ENCODE measurements at places on chromosomes 13 and 19. TPM values are rescaled to one million over a fixed set of nuclear protein-coding genes. Genes with fewer than 3 reads are reported as not detected.

Gene LILRA6
- not detected for total RNA-seq

DNA sequence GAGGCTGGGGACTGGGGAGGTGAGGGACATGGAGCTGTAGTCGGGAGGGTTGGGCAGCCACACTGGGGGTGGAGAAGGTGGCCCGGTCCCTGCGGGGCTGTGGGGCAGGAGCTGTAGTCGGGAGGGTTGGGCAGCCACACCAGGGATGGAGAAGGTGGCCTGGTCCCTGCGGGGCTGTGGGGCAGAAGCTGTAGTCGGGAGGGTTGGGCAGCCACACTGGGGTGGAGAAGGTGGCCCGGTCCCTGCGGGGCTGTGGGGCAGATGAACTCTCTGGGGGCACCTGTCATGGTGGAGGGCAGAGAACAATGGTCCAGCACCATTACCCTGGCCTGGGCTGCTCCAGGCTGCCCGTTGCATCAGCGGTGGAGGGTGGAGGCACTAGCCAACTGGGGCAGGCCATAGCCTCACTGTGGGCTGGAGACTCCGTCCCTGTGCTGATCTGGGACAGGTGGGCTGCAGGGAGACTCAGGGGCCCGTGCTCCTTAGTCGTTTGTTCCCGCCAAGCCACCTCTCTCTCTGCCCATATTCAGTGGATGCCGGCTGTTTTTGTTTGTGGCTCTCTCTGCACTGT, 51.4 kb downstream of the ATP11A start:
- DNase-seq: no peak

DNA sequence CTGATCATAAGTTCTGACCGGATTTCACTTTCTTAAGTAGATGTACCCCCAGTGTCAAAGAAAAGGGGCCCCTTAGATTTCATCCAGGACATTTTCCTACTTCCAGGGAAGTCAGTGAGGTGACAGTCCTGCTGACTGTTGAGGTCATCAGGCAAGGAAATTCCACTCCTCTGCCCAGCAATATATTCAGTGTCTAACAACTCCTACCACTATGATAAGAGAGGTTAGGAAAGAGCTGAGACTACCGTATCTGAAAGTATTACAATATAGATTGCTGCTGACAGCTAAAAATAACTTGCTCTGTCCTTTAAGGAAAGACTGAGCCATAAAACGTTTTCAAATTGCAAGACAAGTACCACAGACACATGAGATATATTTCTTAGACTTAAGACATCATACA, 325.1 kb downstream of the EFNB2 start:
- DNase-seq: no peak

DNA sequence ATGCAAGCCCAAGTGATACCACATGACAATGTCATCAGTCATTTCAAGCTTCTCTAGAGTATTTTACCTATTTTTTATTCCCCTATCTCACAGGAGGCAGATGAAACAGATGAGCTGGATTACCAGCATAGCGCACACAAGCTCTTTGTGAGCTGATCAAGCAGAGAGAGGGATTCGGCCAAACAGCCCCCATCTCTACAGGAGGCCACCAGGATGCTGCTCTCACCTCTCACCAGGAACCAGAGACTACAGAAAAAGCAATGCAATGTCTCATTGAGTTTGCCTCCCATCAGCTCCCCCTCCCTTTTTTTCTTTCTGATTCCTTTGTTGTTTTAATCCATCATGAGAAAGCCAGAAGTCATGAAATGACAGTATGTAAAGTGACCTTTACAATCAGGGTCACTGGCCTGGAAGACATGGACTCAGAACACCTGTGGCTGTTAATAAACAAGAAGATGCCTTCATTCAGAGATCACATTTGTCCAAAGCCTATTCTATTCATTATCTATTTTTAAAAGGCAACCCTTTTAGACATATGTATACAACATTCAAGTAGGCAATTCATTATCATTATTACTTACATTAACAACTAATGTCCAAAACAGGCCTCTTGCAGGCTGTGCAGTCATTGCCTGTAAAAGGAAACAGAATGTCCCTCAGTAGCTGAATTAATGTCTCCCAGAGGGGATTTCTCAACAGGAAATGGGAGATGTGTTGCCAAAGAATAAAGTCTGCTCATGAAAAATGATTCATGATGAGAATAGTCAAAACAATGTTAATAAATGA, 656.6 kb downstream of the TBC1D4 start:
- peak; percentile 63 for DNase-seq

GRCh38 chr13:99955747-99956472, 15.7 kb downstream of the ZIC5 start:
- DNase-seq: no peak

Gene SBSN
- total RNA-seq: not detected

DNA sequence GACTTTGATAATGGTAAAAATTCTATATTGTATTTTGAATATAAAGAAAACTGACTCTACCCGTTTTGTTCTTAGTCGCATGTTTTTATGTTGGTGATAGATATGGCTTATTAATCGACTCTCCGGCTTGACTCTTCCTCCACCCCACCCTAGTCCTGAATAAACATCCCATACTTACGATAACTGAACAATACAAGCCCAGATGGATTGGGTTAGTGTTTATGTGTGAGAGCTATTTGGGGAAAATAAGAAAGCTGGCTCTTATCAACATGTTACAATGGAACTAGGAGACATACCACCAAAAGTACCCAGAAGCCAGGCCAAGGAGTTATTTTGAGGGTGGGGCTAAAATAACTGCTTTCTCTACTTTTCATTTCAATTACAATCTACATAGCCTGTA, 796.3 kb downstream of the DIAPH3 start:
- no peak for DNase-seq

Gene FLT3LG
- 2.5 TPM for total RNA-seq
